Activated naive CD8-positive, alpha-beta T cell treated with anti-CD3 and anti-CD28 coated beads, Interleukin-2, amount 50 U/mL, for 24 hours (primary cell): ENCODE measurements at places on chromosomes 5 and 9.

DNA sequence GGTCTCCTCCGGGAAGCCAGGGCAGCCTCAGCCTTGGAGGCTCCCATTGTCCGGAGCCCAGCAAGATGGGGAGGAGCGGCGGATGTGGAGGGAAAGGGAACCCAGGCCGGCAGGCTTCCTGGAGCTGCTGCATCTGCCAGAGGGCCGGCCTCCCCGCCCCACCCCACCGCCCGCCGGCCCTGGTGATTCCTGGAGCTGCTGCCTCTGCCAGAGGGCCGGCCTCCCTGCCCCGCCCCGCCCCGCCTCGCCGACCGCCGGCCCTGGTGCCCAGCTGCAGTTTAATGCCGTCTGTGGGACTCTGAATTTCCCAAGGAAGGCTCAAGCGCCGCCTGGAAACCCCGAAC lies 31.6 kb downstream of the EXD3 start:
- DNase-seq: no peak
- no peaks in the 10 kb centered on the region for H3K27me3 ChIP-seq
- H3K4me1 ChIP-seq: peaks cover 7% of the 10 kb centered on the region
- H3K36me3 ChIP-seq: no peaks in the 10 kb centered on the region
- H3K27ac ChIP-seq: no peak overlapping the region

GRCh38 chr5:79048437-79048836 lies 21.0 kb downstream of the DMGDH start:
- no peaks in the 10 kb centered on the region for H3K4me1 ChIP-seq
- no peak overlapping the region for H3K4me3 ChIP-seq
- no peak for DNase-seq
- H3K27me3 ChIP-seq: no peaks in the 10 kb centered on the region
- H3K27ac ChIP-seq: no peak overlapping the region

GRCh38 chr5:61999371-61999770 lies 306.6 kb upstream of the KIF2A start:
- H3K27me3 ChIP-seq: no peaks in the 10 kb centered on the region
- H3K4me1 ChIP-seq: no peaks in the 10 kb centered on the region
- H3K36me3 ChIP-seq: no peaks in the 10 kb centered on the region
- H3K4me3 ChIP-seq: no peak overlapping the region
- no peak overlapping the region for H3K27ac ChIP-seq

- peaks cover 13% of the 10 kb centered on the region for H3K36me3 ChIP-seq
- no peaks in the 10 kb centered on the region for H3K27me3 ChIP-seq
- peak overlapping the region; percentile 84 for H3K4me3 ChIP-seq
- H3K4me1 ChIP-seq: peaks cover 37% of the 10 kb centered on the region
- DNase-seq: no peak
These were observed 824 bp downstream of the MXD3 start for GRCh38 chr5:177310757-177311391.

DNA sequence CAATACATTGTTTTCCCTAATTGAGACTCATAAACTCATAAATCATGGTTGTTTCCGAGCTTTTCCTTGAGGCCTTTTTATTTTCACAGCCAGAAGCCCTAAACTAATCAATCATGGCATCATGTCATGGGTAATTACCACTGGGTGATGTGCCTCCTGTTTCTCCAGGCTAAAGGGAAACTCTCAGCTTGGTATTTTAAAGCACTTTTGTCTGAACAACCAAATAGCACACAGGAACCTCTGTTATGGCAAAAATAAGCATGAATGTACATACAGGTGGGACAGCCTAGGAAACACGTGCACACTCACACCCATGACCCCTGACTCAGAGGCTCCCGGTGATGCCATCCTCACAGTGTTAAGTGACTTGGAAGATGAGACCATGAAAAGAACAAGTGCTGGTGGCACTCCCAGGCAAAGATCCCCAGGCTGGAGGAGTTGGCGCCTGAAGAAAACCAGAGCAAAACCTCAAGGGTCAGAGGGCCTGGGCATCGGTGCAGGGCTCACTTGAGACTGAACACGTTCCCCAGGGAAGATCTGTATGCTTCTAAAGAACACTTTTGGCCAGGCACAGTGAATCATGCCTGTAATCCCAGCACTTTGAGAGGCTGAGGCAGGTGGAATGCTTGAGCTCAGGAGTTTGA lies 154.3 kb downstream of the ROR2 start:
- H3K4me1 ChIP-seq: peaks cover 16% of the 10 kb centered on the region
- no peaks in the 10 kb centered on the region for H3K27me3 ChIP-seq
- no peaks in the 10 kb centered on the region for H3K36me3 ChIP-seq
- H3K4me3 ChIP-seq: no peak overlapping the region
